ENCODE measurements at places on chromosomes 11 and 22.

- no peak for DNase-seq
Observed at GRCh38 chr22:43462701-43463100, 50.9 kb downstream of the MPPED1 start.

GRCh38 chr22:42324990-42325710 lies 54.7 kb upstream of the TCF20 start:
- no peak for DNase-seq

GRCh38 chr11:28296426-28296825 lies 188.2 kb downstream of the METTL15 start:
- DNase-seq, result no peak

DNA sequence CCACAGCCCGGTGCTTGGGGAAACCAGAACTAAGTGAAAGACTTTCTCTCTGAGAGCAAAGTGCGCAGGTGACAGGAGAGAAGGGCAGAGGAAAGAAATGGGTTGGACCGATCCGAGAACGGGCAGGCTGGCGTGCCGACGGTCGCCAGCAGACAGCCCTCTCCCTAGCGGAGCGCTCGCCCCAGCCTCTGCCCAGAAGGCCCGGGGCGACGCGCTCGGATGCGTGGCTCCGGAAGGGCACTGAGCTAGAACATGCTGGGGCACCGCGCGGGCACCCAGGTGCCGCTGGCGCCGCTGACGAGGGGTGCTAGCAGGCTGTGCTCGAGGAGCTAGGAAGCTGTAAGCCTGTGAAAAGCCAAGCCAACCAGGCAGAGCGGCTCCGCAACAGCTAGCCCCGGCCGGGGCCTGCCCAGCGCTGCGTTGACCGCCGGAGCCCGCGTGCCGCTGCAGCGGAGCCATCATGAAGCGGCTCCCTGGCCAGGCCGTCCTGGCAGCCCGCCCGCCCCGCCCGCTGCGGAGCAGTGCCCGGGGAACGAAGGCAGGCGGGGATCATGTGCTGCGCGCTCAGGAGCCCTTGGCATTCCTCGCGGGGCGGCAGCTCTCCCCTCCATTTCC lies 22.1 kb upstream of the RRAS2 start:
- peak; percentile 15 for DNase-seq

- no peak for DNase-seq
Observed at GRCh38 chr11:90753546-90753945, 530.7 kb upstream of the CHORDC1 start.

DNA sequence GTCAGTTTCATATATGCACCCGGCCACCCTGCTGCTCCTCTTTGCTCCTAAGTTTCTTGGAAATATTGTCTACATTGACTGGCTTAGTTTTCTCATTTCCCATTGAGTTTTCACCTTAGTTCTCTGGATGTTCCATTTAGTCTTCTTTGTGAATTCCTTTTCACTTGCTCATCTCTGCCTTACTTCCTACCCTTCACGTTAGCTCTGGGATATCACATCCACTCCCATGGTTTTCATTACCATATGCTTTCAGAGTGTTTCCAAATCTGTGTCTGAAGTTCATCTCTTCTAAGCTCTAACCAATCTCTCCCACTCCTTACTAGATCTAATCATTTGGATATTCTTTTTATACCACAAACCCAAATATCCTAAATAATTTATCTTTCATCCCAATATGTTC lies 226.4 kb downstream of the FAM76B start:
- no peak for DNase-seq

- no peak for DNase-seq
Observed at GRCh38 chr11:28537822-28538221, 429.6 kb downstream of the METTL15 start.

DNA sequence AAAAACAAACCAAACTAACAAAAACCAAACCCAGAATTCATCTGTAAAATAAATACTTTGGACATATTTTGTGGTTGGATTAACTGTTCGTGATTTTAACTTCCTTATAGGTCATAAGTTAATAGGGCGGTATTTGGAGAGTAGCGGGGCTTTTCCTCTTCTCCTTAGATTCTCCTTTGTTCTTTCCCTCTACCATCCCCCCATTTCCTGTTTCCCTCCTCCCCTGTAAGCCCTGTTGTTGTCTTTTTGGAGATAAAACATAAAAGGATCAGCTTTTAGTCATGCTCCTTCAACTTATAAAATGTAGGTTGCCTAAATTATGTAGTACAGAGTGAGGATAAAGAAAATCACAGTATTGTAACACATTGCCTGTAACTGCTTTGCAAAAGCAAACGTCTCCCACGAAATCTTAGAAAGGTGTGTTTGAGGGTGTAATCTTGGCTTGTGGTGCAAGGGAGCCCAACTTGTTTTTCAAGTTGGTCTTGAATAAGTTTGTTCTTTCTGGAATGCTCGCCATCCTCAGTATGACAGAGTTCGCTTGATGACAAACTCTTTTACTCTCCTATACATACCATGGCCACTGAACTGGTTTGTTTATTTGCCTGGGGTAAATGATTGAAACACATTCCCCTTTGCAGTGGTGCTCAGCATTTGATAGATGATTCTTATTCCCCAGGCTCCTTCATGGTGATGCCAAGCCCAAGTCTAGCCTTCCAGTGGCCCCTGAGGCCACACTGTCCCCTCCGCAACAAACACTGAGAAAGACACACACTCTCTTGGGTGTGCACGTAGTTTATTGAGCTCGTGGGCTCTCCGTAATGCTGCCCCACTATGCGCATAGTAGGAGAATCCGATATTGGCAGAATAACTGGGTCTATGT lies 49.4 kb downstream of the TEAD1 start:
- no peak for DNase-seq
